Stimulated activated CD4-positive, alpha-beta T cell treated with anti-CD3 and anti-CD28 coated beads, Interleukin-12 subunit alpha, Interleukin-12 subunit beta, amount 100 ng/mL, for 48 hours (primary cell): ENCODE measurements at places on chromosomes 6 and 20.

GRCh38 chr6:71034563-71035345 is 77.9 kb upstream of the B3GAT2 start:
- no peak for DNase-seq

DNA sequence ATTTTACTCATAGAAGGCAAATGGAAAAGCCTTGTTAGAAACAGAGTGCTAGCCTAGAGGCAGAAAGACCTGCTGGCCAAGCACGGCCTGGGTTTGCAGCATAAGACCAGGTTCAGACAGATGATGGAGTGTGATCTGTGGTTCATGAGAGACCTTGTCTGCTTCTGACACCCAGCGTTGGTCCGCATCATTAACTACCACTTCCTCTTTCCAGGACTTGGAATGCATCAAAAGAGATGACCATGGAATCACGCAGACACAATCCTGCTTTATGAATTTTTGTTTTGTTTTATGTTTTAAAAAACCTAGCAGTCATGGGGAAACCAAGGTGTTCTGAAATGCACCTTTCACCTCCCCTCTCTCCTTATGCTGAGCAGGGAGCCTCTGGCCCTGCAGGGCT is 76.8 kb upstream of the SYNDIG1 start:
- no peak for DNase-seq

- DNase-seq: no peak
Measured at GRCh38 chr6:108222504-108222903, 38.3 kb downstream of the SNX3 start.

DNA sequence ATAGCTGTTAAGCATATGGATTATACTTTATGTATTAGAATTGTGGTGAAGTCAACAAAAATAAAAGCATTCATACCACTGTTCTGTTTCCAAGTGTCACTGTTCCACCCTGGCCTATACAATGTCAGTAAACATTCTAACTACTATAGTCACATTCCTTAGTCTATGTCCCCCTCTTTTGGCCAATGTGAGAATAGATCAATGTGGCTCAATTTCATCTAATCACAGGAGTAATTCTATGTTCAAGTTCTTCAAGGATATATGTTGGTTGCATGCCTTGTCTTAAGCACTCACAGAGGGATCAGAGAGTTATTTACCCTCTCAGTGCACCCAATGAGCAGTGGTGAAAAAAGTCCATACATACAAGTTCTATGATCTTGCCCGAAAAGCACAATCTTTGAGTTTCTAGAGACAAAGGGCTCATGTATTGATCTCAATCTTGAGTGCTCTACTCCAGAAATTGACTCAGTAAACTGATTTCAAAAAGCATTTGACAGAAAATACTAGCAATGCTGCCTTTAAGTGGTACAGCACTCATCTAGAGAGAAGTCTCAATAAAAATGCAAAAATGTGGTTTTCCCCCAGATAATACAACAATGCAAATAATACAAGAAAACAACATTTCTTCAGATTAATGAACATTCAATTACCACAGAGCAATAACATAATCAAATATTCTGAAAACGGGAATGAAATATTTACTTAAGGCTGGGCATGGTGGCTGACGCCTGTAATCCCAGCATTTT is 16.5 kb downstream of the SMLR1 start:
- peak; percentile 29 for DNase-seq

GRCh38 chr20:36155991-36156390 is 1.5 kb downstream of the EPB41L1 start:
- DNase-seq: no peak

DNA sequence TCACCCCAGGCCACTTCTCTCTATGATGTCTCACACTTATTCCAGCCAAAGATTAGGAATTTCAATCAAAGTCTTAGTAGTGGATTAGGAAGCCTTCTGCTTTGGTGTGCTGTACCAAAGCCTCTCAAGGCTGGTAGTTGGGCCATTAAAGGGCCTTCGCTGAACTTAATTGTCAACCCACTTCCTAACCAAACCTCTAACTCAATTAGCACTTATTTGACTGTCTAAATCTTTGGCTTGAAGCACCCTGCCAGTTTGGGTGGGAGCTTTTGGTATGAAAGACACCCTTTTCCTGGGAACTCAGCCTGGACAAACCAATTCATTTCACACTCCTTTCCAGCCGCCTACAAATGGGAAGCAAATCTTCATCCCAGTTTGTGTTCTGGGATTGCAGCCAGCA is 81.5 kb downstream of the BMP2 start:
- no peak for DNase-seq

DNA sequence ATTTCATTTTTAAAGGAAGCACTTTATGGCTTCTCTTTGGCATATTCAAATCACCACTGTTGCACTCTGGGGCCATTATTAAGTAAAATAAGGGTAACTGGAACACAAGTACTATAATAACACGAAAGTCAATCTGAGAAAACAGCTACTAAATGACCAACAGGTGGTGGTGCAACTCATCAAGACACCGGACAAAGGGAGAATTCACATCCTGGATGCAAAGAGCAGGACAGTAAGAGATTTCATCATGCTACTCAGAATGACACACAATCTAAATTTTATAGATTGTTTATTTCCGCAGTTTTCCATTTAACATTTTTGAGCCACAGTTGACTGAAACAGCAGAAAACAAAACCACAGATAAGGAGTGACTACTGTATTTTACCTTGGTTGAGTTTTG is 27.6 kb upstream of the LY86 start:
- DNase-seq: no peak

DNA sequence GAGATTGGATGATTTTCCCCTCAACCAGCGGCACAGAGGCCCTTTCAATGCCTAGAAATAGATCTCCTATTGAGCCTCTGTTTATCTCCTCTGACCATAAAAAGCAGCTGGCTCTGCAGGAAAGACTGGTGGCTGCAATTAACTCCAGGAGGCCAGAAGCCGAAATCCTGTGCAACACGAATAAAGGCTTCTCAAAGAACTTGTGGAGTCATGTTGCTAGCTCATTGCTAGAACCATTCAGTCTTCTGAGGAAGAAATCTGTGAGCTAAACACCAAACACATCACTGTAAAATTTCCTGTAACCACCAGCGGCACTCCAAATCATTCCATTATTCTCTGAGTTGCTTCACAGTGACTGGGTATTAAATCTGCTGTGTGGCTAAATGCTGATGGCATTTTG is 49.1 kb upstream of the TPD52L1 start:
- DNase-seq: no peak

GRCh38 chr6:26383624-26384417 is 913 bp downstream of the BTN2A2 start:
- no peak for DNase-seq

- DNase-seq: no peak
Measured at GRCh38 chr6:157555455-157556143, 174.6 kb downstream of the ZDHHC14 start.

DNA sequence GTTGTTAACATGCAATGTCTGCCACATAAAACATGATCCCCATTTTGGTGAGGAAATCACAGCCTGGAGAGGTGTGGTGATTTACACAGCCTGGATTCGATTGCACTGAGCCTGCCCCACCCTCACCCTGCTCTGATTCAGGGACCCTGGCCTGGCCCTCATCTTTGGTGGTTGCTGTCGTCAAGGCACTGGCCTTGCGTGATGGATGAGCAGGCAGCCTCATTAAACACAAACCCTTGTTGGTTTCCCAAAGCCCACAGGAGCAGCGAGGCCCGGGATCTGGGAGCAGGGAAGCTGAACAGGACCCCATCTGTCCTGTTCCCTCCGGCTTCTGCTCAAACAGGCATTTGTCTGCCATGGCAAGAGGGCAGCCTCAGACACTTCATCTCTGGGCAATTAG is 70.8 kb downstream of the CHMP4B start:
- no peak for DNase-seq

GRCh38 chr20:42093542-42094440 is 475.6 kb upstream of the CHD6 start:
- no peak for DNase-seq

- DNase-seq: no peak
Measured at GRCh38 chr6:100342830-100343229, 121.9 kb downstream of the SIM1 start.

DNA sequence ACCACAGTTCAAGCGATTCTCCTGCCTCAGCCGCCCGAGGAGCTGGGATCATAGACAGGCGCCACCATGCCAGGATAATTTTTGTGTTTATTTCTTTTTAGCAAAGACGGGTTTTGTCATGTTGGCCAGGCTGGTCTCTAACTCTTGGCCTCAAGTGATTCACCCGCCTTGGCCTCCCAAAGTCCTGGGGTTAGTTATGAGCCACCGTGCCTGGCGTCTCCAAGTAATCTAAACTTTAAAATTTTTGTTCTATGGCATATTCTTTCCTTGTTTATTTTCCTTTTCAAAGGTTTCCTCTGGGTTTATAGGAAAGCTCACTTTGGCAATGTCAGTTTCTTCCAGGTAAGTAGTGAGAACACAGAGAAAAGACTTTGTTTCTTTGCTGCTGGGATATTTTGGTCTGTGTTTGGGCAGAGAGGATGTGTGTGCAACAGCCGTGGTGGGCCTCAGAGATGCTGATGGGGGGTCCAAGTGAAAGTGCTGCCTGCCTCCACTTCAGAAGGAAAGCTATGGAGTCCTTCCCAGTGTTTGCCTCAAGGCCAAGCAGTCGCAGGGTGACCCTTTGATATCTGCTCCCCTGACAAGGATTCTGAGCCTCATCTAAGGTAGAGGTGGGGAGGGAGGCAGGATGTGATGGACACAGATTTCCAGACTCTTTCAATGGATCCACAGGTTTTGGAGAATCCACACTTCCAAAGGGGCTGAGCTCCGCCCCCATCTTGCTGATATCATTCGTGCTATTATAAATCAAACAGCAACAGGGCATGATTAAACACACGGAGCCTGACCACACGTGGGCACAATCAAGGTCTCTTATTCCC is 2.3 kb downstream of the LRP11 start:
- DNase-seq: no peak

DNA sequence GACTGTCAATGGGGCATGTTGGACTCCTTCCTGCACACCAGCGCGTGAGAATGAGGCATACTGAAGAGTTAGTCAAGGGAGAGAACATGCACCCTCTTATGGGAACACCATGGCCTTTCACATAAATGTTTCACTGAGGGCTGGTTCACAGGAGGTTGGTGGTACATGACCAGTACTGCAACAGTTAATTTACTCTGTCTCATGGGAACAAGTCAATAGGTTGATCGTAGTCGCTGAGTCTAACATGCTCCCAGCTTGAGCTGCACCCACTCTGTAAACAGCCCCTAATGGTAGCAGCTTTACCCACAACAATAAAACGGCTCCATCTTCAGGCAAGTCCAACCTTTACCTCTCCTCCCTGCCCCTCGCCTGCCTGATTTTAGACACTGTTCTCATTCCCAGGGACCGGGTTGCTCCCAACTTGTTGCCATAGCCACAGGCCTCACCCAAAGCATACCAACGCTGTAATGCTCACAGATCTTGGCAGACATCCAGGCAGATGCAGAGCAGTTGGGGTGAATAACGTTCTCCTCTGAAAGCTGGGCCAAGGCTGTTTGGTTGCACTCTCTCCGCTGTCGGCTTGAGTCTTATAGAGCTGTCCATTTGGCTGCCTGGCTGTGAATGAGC is 111.3 kb downstream of the LY86 start:
- no peak for DNase-seq

GRCh38 chr6:130447374-130447773 is 81.6 kb downstream of the TMEM200A start:
- DNase-seq: no peak

DNA sequence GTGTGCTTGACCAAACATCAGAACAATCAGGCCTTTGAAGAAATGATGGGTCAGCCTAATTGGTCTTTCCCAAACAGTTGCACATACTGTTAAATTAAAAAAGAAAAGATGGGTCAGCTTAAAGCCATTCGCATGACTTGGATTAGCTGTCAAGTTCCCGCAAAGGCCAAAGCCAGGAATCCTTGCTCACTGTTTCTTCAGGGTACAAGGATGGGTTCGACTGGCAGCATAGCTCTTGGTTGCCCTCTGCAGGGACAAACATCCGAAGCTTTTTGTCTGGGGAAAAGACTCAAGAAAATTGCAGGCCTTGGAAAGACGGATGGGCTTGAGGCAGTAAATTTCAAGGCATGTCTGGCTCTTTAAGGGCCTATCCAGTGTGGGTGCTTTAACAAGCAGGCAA is 168.0 kb downstream of the HDGFL1 start:
- no peak for DNase-seq

GRCh38 chr20:46642265-46642968 is 8.8 kb downstream of the SLC13A3 start:
- DNase-seq: no peak

- DNase-seq: no peak
Measured at GRCh38 chr6:132388291-132388690, 13.0 kb downstream of the MOXD1 start.

DNA sequence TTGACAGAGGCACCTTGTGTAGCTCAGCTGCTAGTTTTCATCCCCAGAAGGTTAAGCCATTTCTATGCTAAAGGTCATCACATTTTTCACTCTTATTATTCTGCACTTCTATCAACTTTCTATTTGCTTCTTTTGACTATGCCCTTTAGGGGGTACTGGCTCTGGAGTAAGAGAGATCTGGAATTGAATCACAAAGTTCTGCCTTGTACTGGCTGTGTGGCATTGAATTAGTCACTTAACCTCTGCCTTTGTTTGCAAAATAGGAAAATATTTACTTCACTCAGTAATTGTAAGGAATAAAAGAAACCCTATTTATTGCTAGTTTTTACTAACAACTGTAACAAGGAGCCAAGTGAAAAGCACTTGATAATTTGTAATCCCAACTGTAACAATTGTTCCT is 56.8 kb upstream of the MTRF1L start:
- no peak for DNase-seq

GRCh38 chr6:63496361-63496804 is 75.9 kb upstream of the LOC128125822 start:
- DNase-seq: no peak

GRCh38 chr20:8855315-8855714 is 213.6 kb upstream of the PLCB4 start:
- no peak for DNase-seq

DNA sequence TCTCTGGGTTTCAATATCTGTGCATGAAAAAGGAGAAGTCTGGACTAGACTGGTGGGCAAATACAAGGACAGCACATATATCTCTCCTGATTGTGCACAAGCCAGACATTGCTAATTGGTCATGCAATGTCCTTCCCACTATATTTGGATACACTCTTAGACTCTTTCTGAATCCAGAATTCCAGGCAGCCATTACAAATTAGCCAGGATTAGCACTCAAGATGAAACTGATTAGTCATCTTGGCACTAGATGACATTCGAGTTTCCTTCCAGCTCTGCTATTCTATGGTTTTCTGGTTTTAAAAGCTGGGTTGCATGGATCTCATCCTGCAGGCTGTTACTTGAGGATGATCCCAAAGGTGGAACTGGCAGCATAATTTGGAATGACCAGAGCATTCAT is 73.2 kb downstream of the SCP2D1 start:
- no peak for DNase-seq
